Activated naive CD8-positive, alpha-beta T cell treated with anti-CD3 and anti-CD28 coated beads for 36 hours (primary cell): ENCODE measurements at places on chromosomes 16 and 17.
A peak's percentile ranks its signal among the peaks of the same experiment; 100 is the strongest.

- H3K4me1 ChIP-seq: peaks cover 43% of the 10 kb centered on the region
- H3K36me3 ChIP-seq: peaks cover 29% of the 10 kb centered on the region
- DNase-seq: peak; percentile 6
- H3K27ac ChIP-seq: peak overlapping the region; percentile 97
These were observed 1.3 kb upstream of the ALKBH5 start for GRCh38 chr17:18182110-18182977.

DNA sequence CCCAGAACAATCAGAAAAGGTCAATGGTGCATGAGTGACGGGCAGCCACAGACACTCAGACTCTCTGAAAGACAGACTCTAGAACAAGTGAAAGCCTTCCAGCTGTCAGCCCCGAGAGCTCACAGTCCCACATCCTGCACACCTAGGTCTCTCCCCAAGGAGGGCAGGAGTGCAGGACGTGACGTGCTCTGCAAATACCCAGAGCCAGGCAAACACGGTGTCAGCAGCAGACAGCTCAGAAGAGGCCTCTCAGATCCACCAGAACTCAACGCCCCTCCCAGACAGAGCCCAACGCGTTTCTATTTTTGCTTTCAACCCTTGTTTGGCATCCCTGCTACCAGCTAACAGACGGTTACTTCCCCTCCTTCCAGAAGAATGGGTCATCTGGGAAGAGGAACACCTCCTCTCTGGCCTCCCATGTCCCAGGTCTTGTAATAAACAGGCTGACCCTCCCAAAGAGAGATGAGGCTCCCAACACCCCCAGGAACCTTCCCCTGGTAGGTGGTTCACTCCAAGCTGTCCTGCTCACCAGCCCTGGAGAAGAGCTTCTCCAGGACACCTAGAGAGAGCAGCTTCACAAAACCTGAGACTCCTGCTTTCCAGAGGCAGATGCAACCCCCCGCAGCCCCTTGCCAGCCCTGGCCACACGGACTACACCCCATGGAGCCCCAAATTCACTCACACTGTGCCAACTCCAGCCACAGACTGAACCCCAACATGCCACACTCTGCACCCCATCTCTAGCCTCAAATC, 7.6 kb downstream of the PITPNM3 start:
- peak overlapping the region; percentile 38 for H3K27ac ChIP-seq
- H3K36me3 ChIP-seq: no peaks in the 10 kb centered on the region
- peaks cover 10% of the 10 kb centered on the region for H3K4me1 ChIP-seq
- peaks cover 14% of the 10 kb centered on the region for H3K27me3 ChIP-seq

GRCh38 chr17:81052199-81052997, 17.4 kb downstream of the BAIAP2 start:
- DNase-seq: no peak
- no peaks in the 10 kb centered on the region for H3K27me3 ChIP-seq
- H3K4me3 ChIP-seq: no peak overlapping the region
- peaks cover 6% of the 10 kb centered on the region for H3K4me1 ChIP-seq

DNA sequence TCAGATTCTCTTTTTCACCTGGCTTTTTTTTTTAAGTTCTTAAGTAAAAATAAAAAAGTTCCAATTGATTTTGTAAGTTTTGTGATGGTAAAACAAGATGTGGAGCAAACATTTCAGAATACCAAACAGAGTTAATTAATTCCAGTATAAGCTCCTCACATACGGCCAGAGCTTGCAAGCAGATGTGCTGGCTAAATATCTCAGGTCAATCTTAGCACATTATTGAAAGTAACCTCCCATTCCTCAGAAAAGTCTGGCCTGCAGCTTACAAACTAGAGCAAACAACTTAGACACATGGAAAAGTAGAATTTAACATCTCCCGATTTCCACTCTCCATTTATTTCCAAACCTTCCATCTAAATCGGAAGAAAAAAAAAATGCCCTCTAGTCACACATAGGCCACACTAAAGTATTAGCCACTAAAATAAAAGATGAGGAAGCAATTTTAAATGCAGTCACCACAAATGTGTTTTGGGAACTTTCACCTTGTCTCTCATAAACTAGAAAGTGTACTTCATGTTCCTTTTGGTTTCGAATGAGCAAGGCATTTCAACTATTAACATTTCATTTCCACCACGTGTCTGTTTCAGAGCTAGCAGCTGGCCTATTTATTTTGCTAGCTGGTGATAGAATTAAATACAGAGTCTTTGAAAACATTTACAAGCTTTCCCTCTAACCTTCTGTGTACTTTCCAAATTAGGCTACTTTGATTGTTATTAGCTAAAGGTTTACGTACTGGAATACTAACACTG, 143.3 kb downstream of the STX8 start:
- no peak for DNase-seq
- no peaks in the 10 kb centered on the region for H3K27me3 ChIP-seq
- peaks cover 11% of the 10 kb centered on the region for H3K4me1 ChIP-seq
- H3K4me3 ChIP-seq: no peak overlapping the region
- H3K27ac ChIP-seq: no peak overlapping the region

DNA sequence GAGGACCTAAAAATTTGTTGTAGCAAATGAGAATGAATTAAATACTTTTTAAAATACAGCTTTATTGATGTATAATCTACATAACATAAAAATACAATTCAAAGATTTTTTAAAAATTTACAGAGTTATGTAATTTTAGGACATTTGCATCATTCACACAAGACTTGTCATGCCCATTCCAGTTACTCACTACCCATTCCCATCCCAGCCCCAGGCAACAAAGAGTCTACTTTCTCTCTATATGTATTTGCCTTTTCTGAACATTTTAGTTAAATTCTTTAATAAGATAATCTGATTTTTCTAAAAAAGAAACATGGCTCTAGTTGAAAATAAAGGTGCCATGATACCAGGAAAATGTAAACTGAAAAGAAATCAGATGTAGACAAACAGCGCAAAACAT, 354.2 kb downstream of the PMP22 start:
- peaks cover 13% of the 10 kb centered on the region for H3K27me3 ChIP-seq
- DNase-seq: no peak
- no peak overlapping the region for H3K27ac ChIP-seq
- no peaks in the 10 kb centered on the region for H3K36me3 ChIP-seq
- H3K4me1 ChIP-seq: peaks cover 2% of the 10 kb centered on the region
- H3K4me3 ChIP-seq: no peak overlapping the region

- peak overlapping the region; percentile 83 for H3K27ac ChIP-seq
- no peaks in the 10 kb centered on the region for H3K27me3 ChIP-seq
- peaks cover 23% of the 10 kb centered on the region for H3K36me3 ChIP-seq
- no peak for DNase-seq
These were observed 21.3 kb downstream of the HS3ST3B1 start for GRCh38 chr17:14321980-14322776.

GRCh38 chr17:37836593-37836992, 87.6 kb upstream of the TBC1D3K start:
- no peak for DNase-seq
- peaks cover 10% of the 10 kb centered on the region for H3K27me3 ChIP-seq
- H3K4me3 ChIP-seq: no peak overlapping the region
- H3K4me1 ChIP-seq: peaks cover 3% of the 10 kb centered on the region

- no peak for DNase-seq
- no peak overlapping the region for H3K4me3 ChIP-seq
- H3K4me1 ChIP-seq: no peaks in the 10 kb centered on the region
These were observed 31.8 kb upstream of the NSRP1 start for GRCh38 chr17:30084788-30085187.

GRCh38 chr17:4045487-4045886, 81.2 kb upstream of the ATP2A3 start:
- no peaks in the 10 kb centered on the region for H3K27me3 ChIP-seq
- H3K4me1 ChIP-seq: peaks cover 16% of the 10 kb centered on the region
- H3K4me3 ChIP-seq: no peak overlapping the region
- no peak overlapping the region for H3K27ac ChIP-seq

GRCh38 chr17:46942441-46943217, 19.7 kb downstream of the GOSR2 start:
- peaks cover 11% of the 10 kb centered on the region for H3K36me3 ChIP-seq
- no peaks in the 10 kb centered on the region for H3K27me3 ChIP-seq
- peaks cover 20% of the 10 kb centered on the region for H3K4me1 ChIP-seq
- no peak overlapping the region for H3K27ac ChIP-seq

DNA sequence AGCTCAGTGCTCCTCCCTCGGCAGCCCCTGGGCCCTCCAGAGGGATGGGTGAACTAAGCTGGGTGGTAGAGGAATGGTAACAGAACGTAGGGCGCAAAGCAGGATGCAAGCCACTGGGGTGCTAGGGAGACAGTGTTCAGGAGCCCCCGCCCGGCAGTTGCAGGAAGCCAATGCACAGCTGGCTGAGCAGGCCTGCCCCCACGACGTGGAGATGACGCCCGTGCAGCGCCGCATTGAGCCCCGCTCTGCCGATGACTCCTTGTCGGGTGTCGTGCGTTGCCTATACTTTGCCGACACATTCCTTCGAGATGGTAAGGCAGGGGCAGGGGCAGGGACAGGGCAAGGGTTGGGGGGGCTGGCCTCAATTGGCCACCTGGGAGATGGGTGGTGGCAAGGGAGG, 12.9 kb downstream of the LLGL1 start:
- no peak for DNase-seq
- peaks cover 6% of the 10 kb centered on the region for H3K36me3 ChIP-seq
- peaks cover 8% of the 10 kb centered on the region for H3K4me1 ChIP-seq
- H3K27ac ChIP-seq: no peak overlapping the region
- H3K27me3 ChIP-seq: no peaks in the 10 kb centered on the region

- H3K27ac ChIP-seq: no peak overlapping the region
- H3K36me3 ChIP-seq: peaks cover 7% of the 10 kb centered on the region
- DNase-seq: no peak
- H3K4me1 ChIP-seq: peaks cover 34% of the 10 kb centered on the region
These were observed 14.2 kb downstream of the ANKFY1 start for GRCh38 chr17:4249452-4250029.

DNA sequence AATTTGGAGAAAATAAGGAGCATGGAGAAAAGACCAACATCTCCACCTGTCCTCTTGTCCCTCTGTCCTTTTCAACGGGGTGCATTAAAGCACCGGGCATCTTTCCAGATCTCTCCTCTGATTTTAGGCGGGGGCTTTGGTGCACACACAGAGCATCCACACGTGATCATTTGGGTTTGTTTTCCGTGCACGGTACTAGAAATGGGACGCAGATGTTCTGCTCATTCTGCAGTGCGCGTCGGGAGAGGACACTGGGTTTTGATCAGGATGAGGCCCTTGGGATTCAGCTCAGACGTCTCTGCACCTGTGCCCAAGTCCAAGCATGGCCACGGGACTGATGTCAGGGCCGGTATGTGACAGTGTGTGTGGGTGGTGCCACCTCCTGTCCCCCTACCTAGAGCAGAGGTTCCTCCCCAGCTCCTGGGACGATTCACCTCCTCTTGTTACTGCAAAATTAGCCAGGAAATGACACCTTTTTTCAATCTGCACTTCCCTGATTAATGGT, 31.9 kb downstream of the PDIA2 start:
- H3K4me1 ChIP-seq: peaks cover 17% of the 10 kb centered on the region
- H3K27ac ChIP-seq: no peak overlapping the region
- no peak for DNase-seq
